ENCODE measurements at places on chromosomes 2 and 18.

- peak; percentile 81 for DNase-seq
These were observed 125.7 kb downstream of the HDAC4 start for GRCh38 chr2:239275044-239275685.

DNA sequence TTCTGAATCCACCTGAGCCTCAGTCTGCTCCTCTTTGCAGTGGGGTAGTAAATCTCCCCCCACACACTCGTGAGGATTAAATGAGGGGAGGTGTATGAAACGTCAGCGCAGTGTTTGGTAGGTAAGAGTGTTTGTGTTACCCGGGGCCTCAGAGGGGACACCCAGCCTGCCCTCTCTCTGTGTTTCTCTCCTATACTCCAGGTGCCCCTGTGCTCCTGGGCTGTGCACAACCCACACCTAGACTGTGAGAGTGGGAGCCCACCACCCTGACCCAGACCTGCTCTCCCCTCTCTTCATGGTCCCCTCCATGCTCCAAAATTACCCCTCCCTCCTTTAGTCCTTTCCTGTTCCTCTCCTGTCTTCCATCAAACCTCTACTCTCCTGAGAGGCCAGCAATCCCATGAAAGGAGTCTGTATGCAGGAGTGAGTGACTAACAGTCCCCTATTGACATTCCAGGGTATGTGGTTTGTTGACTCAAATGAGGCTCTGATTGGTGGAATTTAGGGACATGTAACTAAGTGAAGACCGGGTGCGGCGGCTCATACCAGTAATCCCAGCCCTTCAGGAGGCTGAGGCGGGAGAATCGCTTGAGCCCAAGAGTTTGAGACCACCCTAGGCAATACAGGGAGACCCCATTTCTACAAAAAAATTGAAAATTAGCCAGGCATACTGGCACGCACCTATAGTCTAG lies 10.4 kb downstream of the CIB4 start:
- DNase-seq = no peak

DNA sequence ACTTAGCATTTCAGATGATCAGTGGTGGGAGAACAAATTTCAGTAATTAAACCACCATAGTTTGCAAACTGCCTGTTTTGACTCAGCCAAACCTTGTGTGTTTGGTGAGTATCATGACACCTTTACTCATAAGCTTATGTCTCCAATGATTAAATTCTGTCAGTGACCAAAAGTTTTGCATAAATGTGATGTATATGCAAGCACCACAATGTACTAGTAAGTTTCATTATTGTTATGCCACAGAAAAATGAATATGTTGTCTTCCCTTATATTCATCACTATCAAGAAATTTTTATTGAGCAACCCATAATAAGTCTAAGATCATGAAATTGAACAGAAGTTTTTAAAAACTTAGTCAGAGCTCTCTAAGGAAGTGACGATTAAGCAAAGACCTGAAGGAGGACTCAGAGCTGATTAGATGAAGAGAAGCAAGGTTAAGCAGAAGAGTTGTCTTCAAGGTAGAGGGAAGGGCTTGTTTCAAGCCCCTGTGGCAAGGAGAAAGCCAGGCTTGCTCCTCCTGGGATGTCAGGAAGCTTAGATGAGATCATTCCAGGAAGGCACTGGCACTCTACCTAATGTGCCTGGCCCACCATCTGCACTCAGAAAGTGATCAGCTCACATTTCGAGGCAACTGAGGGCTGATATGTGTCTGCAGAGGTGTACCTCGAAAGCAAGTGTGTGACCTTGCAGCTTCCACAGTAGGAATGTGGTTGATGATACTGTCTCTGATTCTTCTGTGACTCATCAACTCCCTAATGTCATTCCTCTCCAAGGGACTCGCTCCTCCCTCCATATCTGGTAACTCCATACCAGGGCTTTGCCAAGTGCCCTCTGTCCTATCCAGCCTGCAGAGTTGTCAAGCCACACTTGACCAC lies 54.7 kb downstream of the KCTD18 start:
- no peak for DNase-seq

DNA sequence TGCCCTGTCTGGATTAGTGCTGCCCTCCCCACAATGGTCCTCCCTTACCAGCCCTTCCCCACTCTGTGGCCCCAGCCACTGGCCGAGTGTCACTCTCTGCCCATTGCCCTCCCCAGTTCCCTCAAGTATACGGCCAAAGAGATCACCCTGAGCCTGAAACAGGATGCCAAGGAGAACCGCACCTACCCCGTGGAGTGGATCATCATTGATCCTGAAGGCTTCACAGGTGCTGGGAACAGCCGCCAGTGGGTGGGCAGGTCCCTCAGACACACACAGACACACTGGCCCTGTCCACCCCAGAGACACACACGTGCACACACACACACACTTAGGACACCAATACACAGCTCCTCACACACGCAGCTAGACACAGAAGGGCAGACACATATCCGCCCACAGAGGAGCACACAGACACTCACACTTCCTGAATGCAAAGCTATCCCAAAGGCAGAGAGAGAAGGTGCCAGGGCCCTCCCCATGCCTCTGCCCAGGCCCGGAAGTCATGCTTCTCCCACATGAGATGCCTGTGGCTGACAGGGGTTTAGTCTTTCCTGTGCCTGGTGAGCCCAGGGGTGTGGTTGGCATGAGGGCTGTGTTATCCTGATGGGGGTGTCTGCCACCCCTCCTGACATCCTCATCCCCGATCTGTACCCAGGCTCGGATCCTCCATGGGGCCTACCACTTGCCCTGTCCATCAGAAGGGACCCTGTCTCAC lies 2.9 kb downstream of the CHRND start:
- no peak for DNase-seq

DNA sequence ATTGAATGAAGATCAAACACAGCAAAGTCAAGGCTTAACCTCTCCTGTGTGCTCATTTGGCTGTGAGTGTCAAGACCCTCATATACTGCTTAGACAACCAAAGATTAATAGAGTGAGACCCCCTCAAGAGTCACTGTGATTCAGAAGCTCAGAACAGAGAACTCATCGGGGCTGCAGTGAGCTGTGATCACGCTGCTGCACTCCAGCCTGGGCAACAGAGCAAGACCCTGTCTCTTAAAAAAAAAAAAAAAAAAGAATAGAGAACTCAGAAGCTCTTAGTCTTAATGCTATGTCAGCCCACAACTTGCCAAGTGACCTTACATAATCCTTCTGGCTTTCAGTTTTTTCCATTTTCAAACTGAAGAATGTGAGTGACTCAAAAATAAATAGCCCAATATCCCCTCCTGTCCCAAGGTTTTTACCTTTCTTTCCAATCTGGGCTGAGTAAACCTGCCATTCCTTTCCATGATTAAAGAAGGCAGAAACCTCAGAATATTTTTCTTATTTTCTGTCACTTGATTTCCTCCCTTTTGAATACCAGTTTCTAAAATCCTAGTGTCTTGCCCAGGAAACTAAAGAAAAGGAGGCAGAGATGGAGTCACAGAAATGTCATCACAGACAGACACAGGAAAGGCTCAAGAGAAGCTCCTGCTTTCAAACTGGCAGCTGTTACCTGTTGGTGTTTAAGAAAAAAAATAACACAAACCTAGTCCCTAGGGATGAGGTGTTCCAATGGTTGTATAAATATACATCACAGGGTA lies 102.4 kb downstream of the CACNB4 start:
- no peak for DNase-seq

- no peak for DNase-seq
These were observed 104.5 kb upstream of the TAF1B start for GRCh38 chr2:9738535-9739496.

DNA sequence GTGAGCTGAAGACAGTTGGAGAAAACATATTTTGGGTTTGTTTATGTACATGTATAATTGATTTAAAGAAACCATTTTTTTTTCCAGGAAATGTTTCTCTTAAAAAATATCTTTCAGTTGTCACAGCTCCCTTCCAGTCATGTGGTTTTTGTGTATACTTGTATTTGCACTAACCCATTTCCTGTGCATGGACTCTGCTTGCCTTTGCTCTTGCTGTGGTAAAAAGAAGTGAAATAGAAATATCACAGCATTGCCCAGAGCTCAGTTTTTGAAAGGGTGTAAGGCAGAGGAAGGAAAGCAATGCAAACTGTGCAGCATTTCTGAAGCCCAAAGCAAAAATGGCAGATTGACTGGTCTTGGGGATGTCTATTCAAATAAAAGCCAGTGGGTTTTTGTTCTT lies 10.4 kb upstream of the DOCK10 start:
- DNase-seq = peak; percentile 49

GRCh38 chr2:8193686-8194615 lies 487.9 kb upstream of the ID2 start:
- no peak for DNase-seq

DNA sequence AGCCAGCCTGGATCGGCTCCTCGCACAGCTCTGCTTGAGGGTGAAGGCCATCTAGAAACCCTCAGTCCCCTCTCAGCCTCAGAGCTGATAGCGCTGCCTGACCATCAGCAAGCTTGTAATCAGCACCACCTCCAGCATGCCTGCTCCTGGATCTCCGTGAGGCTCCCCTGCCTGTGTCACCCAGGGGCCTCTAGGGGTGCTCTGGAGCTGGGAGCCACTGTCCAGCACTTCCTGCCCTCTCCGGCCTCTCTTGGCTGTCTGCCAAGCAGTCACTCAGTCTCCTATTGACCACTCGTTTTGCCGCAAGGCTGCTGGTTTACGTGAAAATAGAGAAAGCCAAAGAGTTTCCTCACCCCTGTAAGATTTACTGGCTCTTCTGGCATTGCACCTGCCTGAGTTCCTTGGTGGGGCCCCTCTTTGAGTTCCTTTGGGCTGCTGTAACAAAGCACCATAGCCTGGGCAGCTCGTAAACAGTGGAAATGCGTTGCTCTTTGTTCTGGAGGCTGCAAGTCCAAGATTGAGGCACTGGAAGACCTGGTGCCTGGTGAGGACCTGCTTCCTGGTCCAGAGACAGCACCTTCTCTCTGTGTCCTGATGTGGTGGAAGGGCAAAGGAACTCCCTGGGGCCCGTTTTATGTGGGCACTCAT lies 17.9 kb downstream of the CAPN10 start:
- DNase-seq = no peak

GRCh38 chr2:8159211-8159965 lies 522.5 kb upstream of the ID2 start:
- DNase-seq = no peak

GRCh38 chr18:12880541-12880910 lies 3.5 kb downstream of the PTPN2 start:
- DNase-seq = no peak

GRCh38 chr2:161138429-161138828 lies 21.8 kb upstream of the TANK start:
- no peak for DNase-seq

GRCh38 chr2:7609556-7609955 lies 692.3 kb downstream of the RNF144A start:
- no peak for DNase-seq

DNA sequence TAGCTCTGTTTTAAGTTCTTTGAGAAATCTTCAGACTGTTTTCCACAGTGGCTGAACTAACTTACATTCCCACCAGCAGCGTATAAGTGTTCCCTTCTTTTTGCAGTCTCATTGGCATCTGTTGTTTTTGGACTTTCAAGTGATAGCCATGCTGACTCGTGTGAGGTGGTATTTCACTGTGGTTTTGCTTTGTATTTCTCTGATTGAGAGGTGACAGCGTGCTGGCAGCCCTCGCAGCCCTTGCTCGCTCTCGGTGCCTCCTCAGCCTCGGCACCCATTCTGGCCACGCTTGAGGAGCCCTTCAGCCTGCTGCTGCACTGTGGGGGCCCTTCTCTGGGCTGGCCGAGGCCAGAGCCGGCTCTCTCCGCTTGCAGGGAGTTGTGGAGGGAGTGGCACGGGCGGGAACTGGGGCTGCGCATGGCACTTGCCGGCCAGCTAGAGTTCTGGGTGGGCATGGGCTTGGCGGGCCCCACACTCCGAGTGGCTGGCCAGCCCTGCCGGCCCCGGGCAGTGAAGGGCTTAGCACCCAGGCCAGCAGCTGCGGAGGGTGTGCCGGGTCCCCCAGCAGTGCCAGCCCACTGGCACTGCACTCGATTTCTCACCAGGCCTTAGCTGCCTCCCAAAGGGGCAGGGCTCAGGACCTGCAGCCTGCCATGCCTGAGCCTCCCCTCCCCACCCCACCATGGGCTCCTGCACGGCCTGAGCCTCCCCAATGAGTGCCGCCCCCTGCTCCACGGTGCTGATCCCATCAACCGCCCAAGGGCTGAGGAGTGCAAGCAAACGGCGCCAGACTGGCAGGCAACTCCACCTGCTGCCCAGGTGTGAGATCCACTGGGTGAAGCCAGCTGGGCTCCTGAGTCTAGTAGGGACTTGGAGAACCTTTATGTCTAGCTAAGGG lies 151.8 kb downstream of the IRS1 start:
- DNase-seq = no peak

DNA sequence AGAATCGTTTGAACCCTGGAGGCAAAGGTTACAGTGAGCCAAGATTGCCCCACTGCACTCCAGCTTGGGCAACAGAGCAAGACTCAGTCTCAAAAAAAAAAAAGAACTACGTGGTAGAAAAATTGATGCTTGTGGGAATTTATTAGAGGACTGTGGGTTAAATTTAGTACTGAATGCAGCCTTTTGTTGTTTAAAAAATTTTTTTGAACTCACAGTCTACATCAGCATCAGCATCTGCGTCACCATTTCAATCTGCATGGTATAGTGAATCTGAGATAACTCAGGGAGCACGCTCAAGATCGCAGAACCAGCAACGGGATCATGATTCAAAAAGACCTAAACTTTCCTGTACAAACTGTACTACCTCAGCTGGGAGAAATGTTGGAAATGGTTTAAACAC lies 30.5 kb downstream of the MARCHF7 start:
- DNase-seq = no peak

GRCh38 chr2:85266146-85267041 lies 61.4 kb downstream of the TGOLN2 start:
- peak; percentile 60 for DNase-seq

DNA sequence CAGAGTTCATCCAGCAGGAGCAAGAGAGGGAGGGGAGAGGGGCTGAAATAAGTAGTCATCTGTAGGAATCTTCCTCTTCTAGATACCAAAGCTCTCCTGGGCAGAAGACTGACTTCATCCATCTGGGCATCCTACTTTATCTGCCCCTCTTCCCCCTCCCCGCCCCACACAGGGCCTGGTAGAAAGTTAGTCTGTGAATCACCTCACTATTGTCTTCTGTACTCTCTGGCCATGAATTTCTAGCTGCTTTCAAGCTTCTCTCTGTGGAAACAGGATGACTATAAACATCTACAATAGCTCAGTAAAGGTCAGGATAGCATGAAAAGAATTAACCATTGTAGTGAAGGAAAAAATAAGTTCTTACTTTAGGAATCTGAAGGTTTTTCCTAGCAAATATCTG lies 47.7 kb upstream of the RNU4ATAC start:
- DNase-seq = no peak

- no peak for DNase-seq
These were observed 167.9 kb downstream of the NCKAP5 start for GRCh38 chr2:133400411-133400810.

DNA sequence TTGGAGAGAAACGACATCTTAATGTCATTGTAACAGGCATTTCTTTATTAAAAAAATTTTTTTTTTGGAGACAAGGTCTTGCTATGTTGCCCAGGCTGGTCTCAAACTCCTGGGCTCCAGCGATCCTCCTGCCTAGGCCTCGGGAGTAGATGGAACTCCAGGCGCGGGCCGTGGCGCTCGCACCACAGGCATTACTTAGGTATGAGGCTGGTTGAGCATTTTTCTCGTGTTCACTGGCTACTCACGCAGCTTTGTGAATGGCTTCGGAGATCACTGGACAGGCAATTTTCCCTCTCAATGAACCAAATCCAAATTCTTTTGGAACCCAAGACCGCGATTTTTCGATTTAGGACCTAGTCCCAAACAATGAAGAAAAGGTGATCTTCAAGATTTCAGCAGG lies 795 bp upstream of the TCF7L1 start:
- DNase-seq = no peak
